ENCODE measurements at places on chromosomes 1 and 21.

DNA sequence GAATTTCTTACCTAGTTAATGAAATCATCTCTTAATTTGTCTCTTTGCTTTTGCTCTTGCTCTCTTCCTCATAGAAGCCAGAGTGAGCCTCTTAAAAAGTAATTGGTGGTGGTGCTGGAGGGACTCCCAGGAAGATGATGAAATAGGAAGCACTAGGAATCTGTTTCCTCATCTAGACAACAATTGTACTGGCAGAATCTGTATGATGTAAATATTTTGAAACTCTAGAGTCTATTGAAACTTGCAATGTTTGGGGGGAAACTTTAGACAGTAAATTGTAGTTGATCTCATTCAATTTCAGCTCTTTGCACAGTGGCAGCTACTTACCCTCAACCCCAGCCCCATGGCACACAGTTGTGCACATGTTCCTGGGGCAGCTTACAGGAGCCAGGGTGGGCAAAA lies 10.6 kb downstream of the RGSL1 start:
- DNase-seq: no peak

DNA sequence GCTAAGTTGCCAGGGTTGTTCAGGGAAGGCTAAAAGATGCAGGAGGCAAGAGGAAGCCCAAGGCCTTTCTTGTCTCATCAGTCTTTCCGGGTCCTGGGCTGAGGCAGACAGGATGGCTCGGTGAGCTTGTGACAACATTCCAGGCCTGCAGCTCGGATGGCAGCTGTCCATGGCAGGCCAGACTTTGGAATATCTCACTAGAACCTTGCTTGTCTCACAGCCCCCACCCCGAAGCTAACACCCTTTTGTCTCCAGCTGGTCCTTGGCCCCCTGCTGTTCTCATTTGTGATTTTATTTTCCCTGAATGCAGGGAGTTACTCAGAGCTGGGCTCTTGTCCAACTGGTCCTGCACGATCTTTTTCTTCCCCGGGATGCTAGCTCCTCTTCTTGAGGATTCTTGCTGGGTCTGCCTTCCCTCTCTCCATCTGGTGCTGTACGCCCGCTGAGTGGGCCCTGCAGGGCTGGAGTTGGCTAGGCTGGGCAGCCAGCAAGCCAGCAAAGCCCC lies 477.2 kb upstream of the CAMK1G start:
- peak; percentile 40 for DNase-seq

GRCh38 chr21:42146821-42147220 lies 72.1 kb upstream of the ABCG1 start:
- DNase-seq: no peak

DNA sequence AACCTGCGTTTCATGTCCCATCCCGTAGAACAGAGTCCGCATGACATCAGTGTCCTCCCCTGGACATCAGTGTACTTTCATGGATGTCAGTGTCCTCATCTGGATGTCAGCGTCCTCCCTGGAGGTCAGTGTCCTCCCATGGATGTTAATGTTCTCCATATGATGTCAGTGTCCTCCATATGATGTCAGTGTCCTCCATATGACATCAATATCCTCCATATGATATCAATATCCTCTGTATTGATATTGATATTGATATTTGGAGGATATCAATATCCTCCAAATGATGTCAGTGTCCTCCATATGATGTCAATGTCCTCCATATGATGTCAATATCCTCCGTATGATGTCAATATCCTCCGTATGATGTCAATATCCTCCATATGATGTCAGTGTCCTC lies 284.9 kb downstream of the AJAP1 start:
- DNase-seq: no peak

DNA sequence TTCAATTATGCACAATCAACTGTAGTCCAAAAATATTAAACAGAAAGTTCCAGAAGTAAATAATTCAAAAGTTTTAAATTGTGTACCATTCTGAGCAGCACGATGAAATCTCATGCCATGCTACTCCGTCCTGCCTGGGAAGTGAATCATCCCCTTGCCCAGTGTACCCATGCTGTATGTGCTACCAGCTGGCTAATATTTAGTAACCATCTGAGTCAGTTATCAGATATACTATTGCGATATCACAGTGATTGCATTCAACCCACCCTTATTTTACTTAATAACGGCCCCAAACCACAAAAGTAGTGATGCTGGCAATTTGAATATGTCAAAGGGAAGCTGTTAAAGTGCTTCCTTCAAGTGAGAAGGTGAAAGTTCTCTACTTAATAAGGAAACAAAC lies 56.2 kb downstream of the EVI5 start:
- no peak for DNase-seq

DNA sequence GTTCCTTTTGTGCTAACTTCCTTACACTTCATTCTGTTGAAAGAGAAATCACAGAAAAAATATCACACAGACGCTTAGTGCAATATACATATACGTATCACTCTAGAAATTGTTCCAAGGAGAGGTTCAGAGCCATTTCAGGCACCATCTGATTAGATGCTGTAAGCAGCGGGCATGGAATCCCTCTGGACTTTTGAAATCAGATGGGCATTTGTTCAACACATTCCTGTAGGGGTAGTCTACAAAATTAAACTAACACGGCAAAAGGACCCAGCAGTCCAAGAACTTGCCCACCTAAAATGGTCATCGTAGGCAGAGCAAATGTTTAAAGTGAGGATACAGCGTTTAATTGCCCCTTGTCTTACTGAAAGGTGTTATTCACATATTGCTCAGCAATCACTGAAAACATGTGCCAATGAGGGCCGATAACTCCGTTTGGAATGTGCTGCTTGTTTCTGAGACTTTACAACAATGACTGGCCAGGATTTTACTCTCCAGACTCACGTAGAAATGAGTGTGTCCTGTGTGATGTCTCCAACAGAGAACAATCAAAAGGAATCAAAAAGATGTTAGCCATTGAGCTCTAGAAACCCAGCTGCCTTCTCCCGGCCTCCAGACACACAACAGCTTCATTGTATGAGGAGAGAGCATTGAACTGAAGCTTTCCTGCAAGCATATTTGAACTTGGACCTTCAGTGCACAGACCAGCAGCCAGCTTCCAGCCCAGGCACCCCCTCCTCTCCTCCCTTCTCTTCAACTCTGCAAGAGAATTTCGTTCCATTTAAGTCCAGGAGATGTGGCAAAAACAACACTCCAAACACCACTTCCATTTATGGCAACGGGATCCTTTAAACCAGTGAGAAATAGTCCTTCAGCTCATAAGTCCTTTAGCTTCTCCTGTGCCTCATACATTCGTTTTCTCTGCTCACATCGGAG lies 32.1 kb upstream of the ADORA3 start:
- DNase-seq: no peak

DNA sequence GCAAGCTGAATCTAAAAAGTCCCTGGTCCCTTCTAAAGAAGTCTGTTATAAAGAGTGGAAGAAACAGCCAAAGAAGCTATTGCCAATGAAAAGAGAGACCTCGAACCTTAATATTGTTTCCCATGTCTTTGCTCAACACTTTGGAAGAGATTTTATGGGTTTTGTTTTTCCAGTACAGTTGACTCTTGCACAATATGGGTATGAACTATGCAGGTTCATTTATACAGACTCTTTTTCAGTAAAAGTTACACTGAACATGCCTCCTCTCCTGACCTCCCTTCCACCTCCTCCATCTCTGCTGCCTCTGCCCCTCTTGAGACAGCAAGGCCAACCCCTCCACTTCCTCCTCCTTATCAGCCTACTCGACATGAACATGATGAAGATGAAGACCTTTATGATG lies 332.5 kb downstream of the SETD4 start:
- DNase-seq: no peak

GRCh38 chr1:29821605-29822004 lies 585.3 kb downstream of the PTPRU start:
- DNase-seq: no peak

GRCh38 chr1:151009674-151010345 lies 1.6 kb downstream of the PRUNE1 start:
- DNase-seq: no peak

DNA sequence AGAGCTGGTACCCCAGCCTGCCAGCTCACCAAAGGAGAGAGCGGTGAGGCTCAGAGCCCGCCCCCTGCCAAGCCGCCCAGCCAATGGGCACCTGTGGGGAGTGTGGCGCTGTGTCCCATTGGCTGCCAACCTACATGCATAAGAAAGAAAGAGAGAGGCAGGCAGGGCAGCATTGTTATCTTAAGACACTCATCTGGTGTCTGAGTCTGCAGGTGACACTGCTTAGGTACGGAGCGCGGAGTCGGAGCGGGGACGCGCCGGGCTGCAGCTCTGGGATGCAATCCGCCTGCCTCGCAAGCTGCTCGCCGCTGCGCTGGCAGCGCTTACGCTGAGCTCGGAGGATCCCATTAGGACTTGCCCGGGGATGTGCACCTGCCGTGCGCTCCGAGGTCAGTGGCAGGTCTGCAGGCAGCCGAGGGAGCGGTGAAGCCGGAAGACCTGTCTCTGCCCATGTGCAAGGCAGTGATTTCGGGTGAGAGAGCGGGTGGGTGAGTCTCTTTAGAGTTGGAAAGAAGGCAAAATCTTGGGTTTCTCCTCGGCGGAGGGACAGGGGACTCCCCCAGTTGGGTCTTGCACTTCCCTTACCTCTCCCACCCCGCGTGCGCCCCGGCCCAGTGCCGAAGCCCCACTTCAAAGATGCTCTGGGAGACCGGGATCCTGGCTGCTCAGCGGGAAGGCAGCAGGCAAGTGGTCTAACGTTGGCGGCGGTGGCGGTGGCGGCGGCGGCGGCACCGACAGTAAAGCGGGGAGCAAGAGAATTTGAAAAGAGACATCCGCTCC lies at the start of gene BRINP2:
BRINP2 (plus strand) TSS at position 203 of the 780 bp plus-strand sequence. CDS start 58,919 bp downstream, outside the sequence.
- peak; percentile 74 for DNase-seq

GRCh38 chr1:115706587-115707425 lies 61.7 kb downstream of the CASQ2 start:
- no peak for DNase-seq

- DNase-seq: no peak
Measured at GRCh38 chr21:28771790-28772501, 220.7 kb downstream of the LTN1 start.

DNA sequence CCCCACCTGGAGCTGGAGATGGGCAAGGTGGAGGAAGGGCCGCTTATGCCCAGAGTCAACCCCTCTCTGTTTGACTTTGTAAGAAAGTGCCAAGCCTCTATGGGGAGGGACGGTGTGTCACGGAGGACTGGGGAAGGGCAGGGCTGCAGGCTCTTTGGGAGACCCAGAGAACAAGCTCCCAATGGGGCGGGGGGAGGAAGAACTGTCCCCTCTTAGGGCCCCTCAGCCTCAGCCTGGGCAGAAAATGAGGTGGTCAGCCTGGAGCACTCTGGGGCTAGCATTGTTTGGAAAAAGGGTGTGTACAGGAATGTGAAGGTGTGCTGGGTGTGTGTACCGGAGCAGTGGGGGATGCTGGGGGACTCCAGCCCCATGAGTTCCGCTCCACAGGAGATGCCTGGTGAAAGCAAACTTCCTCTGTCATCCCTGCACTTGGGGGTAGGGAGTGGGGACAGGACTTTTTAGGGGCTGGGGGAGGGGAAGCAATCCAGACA lies 1.2 kb upstream of the INAVA start:
- no peak for DNase-seq

GRCh38 chr21:38989745-38990423 lies 184.2 kb downstream of the ETS2 start:
- DNase-seq: peak; percentile 91

DNA sequence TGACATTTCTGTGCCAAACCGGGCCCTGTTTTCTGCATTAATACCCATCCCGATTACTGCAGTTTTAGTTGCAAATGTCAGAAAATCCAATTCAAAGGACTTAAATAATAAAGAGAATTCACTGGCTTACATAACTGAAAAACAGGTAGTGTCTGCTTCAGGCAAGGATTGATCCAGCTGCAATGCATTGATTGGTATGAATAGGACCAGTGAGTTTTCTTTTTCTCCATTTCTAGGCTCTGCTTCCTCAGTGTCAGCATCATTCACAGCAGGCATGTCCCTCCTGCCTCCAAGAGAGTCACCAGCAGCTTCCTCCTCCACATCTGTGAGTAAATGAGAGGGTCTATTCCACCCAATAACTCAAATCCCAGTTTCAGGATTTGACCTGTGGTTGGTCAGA lies 33.7 kb upstream of the ACTL8 start:
- DNase-seq: no peak

DNA sequence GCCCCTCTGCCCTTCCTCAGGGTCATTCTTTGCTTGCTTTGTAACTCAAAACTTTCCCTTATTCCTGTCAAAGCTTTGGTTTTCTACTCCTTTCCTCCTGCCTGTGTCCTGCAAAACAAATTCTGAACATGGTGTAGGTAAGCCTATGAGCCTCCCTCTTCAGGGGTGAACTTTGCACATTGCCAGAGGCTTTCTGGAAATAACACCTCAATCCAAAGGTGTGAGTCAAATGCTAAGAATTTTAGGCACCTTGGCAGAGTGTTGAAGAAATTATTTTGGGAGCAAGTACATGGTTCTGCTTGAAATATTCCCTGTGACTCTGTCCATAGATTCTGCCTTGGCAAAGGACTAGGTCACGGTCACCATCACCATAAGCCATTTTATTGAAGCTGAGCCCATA lies 70.0 kb downstream of the PAPPA2 start:
- no peak for DNase-seq

- DNase-seq: no peak
Measured at GRCh38 chr1:164853146-164853545, 294.2 kb downstream of the PBX1 start.

DNA sequence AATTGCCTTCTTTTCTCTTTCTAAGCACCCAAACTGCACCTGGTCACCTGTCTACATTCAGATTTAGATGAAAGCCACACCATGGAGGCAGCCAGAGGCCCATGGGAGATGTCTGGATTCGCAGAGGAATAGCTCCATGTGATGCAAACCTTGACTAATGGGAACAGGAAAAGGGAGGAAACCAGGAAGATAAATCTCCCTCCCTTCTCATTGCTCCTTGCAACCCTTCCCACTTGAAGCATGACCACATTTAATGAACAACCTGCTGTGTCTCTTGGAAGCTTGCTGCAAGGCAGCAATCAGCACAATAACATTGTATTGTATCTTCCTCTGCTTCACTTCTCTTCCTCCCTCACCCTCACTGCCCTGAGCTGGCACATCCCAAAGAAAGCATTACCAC lies 42.6 kb upstream of the KLF17 start:
- DNase-seq: no peak

DNA sequence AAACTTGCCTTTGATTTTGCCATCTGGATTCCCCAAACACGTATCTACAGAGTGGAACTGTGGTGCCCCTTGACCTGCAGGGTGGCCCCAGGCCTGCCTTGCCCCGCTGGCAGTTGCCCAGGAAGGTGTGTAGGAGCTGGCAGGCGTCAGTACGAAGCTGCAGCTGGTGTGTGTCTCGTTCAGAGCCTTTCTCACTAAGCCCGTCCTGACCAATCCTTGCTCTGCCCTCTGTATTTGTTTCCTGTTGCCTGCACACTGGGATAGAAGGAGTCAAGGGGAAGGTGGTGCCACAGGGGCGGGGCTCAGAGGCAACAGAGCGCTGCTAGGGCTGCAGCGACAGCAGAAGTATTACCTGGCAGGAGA lies 5.2 kb upstream of the VSIG8 start:
- DNase-seq: peak; percentile 36

DNA sequence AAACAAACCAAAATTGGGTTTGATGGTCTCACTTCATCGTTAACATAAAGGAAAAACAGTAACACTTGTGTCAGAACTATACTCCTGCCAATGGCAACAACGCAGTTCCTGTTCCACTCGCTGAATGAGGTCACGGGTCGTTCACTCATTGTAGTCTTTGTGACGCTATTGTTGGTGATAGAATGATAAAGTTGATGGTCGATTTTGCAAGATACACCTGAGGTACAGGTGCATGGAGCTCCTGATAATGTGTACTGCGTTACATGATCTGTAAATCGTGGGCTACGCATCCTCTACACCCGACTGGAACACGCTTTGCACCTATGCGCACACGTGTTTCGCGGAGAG lies 391 bp upstream of the CENPS start:
- no peak for DNase-seq

GRCh38 chr1:32890516-32891240 lies 4.4 kb downstream of the HPCA start:
- no peak for DNase-seq

GRCh38 chr1:94922761-94923331 lies 4.1 kb downstream of the CNN3 start:
- DNase-seq: no peak

All from femur (tissue), 1 donor.